NCI-H1092 treated with DMSO at 0.1 percent for 48 hours (cell line): ENCODE measurements at places on chromosomes 5 and 9.
A peak's percentile ranks its signal among the peaks of the same experiment; 100 is the strongest.

- DNase-seq, result no peak
Measured at GRCh38 chr5:156624686-156625085, 225.4 kb upstream of the PPP1R2B start.

- no peak for DNase-seq
Measured at GRCh38 chr5:164672931-164673694, 1167.7 kb downstream of the MAT2B start.

DNA sequence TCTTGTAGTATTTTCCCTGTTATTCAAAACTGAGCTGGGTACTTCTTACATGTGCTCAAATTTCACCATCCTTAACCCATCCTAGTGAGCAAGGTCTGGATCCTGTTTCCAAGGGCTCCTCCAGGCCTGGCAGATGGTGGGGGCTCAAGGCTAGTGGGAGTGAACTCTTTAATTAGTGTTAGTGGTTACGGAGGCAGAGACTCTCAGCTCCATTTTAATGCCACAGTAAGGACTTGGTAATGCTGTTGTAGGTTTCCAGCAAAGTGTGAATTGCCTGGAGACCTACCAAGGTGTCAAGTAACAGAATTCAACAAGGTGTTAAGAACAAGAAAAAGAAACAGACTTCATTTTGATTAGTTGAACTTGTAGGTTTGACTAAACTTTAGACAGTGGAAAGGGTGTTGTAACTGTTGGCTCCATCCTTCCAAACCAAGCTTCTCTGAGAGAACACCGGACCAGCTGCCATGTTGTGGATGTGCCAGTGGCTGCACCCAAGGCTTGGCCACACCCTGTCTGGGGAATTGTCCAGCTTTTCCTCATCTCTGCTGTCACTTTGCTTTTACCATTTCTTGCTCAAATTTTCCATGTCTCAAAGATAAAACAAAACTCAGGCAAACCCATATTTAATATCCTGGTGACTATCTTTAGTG, 98.7 kb downstream of the ADCY2 start:
- DNase-seq, result no peak

GRCh38 chr5:107578051-107578635, 92.6 kb downstream of the EFNA5 start:
- no peak for DNase-seq

GRCh38 chr5:72673623-72674022, 142.8 kb upstream of the TNPO1 start:
- DNase-seq, result no peak

DNA sequence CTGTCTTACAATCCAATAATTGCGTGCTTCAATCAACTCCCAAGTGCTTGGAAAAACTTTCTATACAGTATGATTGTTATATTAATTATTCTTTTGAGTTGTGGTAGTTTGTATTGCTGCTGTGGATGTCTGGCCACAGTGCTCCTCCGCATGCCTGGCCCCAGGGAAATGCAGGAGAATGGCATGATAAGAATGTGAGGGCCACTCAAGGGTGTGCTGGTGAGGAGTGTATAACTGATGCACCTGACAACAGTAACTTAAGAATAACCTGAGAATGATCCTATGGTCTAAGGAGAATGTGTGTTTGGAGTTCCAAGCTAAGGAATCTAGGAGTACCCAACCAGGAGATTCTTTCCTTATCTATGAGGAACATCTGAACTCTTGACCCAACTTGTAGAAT, 152.9 kb upstream of the APC start:
- DNase-seq, result no peak

- no peak for DNase-seq
Measured at GRCh38 chr5:4233671-4234070, 638.0 kb downstream of the IRX1 start.

DNA sequence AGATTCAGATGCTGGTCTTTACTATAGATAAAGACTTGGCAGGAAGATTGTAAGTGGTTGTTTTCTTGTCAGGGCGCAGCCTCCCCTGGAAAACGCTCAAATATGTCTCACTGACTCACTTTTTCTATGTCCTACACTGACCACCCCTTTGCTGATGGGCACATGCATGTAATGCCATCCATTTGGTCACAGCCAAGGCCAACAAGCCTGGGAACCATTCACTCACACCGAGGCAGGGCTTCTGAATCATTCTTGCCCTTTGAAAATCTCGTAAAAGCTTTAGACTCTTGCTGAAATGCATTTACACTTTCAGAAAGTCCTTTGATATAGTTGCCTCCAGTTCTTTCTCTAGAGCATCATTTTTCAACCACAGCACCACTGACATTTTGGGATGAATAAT, 249.4 kb downstream of the ACTL7B start:
- no peak for DNase-seq

- peak; percentile 1 for DNase-seq
Measured at GRCh38 chr5:10863763-10864383, 102.8 kb upstream of the DAP start.

DNA sequence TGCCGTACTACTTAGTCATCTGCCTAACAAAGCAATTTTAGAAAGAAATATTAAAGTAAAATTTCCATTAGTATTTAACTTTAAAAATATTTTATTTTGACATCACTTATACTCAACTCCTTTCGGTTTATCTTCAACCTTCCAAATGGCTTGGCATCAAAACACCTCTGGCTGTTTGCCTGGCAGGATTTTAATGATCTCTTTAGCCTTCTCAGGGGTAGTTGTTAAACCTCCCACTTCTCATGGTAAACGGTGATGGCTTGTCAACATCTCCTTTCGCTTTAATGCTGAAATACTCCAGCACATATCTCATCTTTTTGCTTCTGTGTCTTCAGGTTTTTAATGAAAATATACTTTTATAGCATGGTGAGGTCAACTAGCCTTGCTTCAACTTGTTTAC, 747.1 kb downstream of the CETN3 start:
- DNase-seq, result no peak

GRCh38 chr5:143044265-143044664, 274.1 kb downstream of the ARHGAP26 start:
- no peak for DNase-seq

DNA sequence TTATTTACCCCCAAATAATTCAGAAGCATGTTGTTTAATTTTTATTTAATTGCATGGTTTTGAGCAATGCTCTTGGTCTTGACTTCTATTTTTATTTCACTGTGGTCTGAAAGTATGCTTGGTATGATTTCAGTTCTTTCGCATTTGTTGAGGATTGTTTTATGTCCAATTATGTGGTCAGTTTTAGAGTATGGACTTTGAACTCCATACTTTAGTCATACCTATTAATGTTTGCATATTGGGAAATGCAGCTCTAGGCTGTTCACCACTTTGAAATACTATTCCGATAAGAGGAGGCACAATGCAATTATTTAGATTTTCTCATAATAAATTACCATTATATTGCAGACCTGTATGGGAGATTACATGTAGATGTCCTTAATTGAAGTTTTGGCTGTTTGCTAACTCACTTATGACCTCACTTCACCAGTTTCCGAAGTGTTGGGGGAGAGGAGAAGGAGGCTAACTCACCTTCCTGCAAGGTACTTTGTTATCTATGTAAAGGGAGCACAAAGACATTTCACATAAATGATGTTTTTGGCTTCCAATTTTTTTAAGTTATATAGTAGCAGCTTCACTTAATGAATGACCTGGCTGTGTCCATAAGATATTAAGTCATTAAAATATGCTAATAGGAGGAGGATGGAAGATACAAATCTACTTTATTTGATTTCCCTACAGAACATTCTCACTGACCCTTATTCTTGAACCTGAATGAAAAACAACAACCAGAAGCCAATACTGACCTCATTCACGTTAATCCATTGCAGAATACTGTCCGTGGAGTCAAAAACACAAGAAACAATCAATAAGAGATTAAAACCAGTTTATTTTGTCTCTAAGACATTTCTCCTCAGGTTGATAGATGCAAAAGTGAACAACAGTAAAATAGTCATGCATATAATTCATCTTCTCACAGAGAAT, 970.3 kb upstream of the ARRDC3 start:
- no peak for DNase-seq

GRCh38 chr5:138647261-138647788, 72.1 kb upstream of the HSPA9 start:
- no peak for DNase-seq

GRCh38 chr5:89003563-89004036, 120.6 kb upstream of the MEF2C start:
- DNase-seq, result no peak

DNA sequence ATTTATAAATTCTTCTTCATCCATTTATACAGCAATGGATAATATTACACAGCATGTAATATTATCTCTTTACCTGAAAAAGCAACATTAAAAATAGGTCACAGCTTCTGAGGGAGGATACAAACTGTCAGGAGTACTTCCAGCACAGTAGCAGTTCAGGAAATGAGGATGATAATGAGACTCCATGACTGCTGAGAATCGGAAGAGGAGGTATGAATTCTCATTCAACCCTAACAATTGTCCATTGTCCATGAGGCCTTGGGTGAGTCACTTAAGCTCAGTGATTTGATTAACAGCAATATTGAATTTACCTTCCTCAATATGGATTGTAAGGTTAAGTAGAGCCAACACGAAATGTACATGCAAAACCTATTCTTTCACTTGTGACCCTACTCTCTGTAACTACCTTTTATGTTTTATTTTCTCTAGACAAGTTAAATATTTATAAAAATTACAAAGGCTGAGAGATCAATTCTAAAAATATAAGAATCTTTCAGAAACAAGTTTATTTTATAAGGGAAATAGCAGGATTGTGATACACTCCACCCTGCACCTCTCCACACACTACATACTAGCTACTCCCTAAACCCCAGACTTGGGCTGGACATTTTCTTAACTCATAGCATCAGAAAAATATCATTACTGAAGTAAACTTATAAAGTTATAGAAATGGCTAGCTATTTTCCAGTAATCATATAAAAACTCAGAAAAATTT, 159.1 kb upstream of the ACOT12 start:
- no peak for DNase-seq

- DNase-seq, result no peak
Measured at GRCh38 chr5:140565024-140565779, 574 bp downstream of the SLC35A4 start.
